Right ventricle myocardium inferior (tissue), 1 donor: ENCODE measurements at places on chromosomes 13 and 19.
A peak's percentile ranks its signal among the peaks of the same experiment; 100 is the strongest.

GRCh38 chr19:7605490-7606222 lies 10.0 kb downstream of the CAMSAP3 start:
- no peak for DNase-seq

DNA sequence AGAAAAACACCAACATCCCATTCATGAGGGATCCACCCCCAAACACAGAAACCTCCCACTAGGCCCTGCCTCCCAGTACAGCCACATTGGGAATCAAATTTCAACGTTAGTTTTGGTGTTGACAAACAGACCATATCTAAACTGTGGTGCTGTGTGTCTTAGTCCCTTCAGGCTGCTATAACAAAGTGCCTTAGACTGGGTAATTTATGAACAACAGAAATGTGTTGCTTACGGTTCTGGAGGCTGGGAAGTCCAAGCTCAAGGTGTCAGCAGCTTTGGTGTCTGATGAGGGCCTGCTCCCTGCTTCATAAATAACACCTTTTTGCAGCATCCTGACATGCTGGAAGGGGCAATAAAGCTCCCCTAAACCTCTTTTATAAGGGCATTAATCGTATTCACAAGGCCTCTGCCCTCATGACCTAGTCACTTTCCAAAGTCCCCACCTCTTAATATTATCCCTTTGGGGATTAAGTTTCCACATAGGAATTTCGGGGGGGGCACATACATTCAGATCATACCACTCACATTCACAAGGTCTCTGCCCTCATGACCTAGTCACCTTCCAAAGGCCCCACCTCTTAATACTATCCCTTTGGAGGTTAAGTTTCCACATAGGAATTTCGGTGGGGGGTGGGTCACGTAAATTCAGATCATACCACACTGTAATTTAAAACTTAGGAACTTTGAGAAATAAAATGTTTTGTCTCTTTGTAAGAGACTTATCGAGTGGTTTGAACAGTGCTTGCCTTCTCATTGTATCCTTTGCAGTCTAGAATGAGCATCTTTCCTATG lies 27.5 kb downstream of the ZNF507 start:
- no peak for DNase-seq

DNA sequence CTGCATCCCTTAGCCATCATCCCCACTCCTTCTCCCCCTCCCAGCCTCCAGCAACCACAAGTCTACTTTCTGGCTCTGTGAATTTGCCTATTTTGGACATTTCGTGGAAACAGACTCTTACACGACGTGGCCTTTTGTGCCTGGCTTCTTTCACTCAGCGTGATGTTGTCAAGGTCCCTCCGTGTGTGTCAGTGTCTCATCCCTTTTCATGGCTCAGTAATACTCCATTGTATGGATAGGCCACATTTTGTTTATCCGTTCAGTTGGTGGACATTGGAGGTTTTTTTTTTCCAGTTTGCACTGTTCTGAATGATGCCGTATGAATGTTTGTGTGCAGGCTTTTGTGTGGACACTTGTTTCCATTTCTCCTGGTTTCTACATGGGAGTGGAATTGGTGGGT lies 38.0 kb downstream of the BICRA start:
- no peak for DNase-seq

DNA sequence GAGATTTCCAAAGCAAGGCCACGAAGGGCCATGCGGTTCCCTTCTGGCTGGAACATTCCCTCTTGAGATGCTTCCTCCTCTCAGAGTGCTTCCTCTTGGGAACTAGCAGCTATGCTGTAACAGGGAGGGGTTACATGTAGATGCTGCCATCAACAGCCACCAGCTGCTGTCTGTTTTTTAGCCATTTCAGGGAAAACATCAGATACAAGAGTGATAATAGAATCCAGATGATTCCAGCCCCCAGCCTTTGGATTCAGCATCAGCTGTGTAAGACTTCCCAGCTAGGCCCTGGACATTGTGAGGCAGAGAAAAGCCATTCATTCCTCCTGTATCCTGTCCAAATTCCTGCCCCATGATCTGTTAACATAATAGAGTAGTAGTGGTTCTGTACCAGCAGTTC lies 8.2 kb upstream of the ZNF177 start:
- no peak for DNase-seq

GRCh38 chr19:52566588-52566987 lies 3.5 kb upstream of the ZNF701 start:
- no peak for DNase-seq

- DNase-seq = no peak
Observed at GRCh38 chr19:32362318-32362691, 16.9 kb downstream of the ZNF507 start.

GRCh38 chr19:55643003-55643886 lies at the start of gene ZNF581:
TSS of gene ZNF581 (plus strand) at chr19:55643649. CDS start at chr19:55644572, 923 bp downstream.
- peak; percentile 84 for DNase-seq

- no peak for DNase-seq
Observed at GRCh38 chr13:99352351-99353245, 45.4 kb upstream of the GPR183 start.
